ENCODE measurements at places on chromosomes 2 and 18.

DNA sequence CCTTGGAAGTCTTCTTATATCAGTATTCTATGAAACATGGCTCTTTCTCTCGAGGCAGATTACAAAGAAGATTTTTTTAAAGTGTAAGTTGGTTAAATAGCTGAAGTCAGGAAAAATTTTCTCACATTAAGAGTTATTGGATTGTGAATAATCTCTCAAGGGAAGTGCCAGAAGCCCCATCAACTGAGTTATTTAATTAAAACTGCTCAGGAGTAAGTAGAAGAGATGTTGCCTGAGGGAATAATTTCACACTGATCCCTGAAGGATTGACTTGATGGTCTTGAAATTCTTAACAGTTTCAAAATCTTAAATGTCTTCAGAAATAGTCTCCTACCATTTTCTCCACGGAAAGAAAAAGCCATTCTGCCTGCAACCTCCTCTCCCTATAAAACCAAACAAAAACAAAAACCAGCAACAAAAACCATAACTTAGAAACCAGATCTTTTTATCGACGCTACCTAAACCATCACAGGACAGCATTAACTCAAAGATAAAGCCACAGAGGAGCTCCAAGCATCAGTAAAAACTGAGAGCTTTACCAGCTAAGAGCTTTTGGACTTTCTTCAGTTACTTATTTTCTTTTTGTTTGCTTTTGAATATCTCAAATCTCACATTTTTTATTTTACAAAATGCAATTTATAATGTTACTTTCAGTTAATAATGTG is 12.9 kb downstream of the CD226 start:
- no peak for DNase-seq

- no peak for DNase-seq
Observed at GRCh38 chr2:234189230-234189629, 138.7 kb downstream of the SPP2 start.

DNA sequence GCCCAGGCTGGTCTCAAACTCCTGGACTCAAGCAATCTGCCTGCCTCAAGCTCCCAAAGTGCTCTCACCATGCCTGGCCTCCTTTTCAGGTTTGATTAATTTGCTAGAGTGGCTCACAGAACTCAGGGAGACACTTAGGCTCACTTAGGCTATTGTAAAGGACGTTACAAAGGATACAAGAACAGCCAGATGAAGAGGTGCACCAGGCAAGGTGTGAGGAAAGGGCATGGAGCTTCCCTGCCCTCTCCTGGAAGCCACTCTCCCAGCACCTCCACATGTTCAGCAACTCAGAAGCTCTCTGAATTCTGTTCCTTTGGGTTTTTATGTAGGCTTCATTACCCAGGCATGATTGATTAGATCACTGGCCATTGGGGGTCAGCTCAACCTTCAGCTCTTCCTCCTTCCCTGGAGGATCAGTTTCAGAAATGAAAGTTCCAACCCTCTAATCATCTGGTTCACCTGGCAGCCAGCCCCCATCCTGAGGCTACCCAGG is 78.7 kb upstream of the RGPD5 start:
- no peak for DNase-seq

DNA sequence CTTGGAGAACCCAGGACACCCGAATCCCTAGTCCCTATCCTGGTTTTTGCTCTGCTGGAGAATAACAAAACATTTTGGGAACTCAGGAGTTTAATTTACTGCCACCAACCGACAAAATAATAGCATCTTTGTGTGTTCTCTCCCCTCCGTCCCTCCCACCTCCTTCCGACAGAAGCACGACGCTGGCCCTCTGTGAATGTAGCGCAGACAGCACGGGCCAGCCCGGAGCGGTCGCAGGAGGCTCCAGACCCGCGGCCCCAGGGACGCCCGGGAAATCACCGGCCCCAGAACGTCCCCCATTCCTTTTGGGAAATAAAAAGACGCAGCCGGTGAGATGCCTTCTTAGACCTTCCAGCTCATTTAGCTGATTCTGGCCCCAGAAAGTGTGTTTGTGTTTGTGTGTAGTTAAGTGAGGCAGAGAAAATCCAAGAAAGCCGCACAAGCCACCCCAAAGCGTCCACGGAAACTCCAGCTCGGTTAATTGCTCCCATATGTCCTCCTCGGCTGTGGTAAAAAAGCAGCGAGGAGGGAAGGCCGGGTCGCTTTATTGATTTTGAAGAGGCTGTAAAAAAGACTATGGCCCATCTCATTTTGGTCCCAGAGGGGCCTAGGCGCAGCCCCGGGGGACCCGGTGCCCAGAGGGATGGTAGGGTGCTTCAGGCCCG is 577 bp upstream of the TANC1 start:
- no peak for DNase-seq

- no peak for DNase-seq
Observed at GRCh38 chr2:200431996-200432705, 77.7 kb downstream of the KCTD18 start.

GRCh38 chr2:76808732-76809131 is 713.4 kb downstream of the LRRTM4 start:
- no peak for DNase-seq

GRCh38 chr2:148279216-148279615 is 258.3 kb downstream of the MBD5 start:
- no peak for DNase-seq

DNA sequence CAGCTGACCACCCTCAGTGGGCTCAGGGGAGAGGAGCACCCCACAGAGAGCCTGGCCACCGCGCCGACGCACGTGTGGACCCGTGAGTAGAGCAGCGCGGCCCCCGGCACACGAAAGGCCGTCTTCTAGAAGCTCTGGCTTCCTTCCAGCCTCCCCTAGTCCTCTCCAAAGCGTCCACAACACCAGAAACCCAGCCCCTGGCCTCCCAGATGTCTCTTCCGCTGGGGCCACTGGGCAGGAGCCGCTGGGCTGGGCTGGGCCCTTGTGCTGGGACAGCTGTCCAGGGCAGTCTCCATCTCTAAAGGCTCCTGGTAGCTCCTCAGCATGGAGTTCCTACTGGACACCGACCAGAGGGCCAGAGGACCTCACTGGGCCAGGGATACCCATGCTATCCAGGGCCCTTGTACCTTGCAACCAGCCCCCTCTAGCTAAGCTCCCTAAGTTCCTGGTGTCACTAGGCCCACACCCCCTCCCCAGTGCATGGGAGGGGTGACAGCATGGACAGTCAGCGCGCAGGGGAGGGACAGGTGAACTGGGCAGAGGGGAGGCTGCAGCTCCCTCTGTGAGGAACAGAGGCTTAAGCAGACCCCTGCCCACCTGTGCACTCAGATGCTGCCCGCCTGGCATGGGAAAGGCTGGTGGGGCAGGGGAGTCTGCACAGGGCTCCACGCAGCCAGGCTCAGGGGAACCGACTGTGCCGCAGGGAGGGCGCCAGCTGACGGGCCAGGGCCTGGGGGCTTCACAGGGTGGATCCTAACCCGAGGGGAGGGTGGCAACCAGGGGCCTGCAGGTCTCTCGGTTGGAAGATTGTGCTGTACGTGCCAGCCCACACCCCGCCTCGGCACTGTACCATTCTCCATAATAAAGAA is 32.9 kb downstream of the MTERF4 start:
- no peak for DNase-seq

DNA sequence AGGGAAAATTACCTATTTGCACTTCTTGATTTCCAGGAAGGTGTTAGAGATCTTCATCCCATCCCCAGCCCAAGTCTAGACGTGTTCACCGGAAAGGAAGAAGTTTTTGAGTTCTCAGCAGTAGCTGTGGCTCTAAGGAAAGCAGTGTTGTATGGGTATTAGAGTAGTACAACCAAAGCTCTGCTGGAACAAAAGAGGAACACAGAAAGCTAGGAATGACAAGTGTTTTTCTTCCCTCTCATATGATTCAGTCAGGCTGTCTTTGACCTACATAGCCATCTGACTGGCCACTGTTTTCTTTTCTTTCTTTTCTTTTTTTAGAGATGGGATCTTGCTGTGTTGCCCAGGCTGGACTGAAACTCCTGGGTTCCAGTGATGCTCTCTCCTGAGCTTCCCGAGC is 82.7 kb upstream of the SLC39A10 start:
- no peak for DNase-seq

- DNase-seq: no peak
Observed at GRCh38 chr2:53829273-53829979, 30.3 kb downstream of the GPR75 start.

DNA sequence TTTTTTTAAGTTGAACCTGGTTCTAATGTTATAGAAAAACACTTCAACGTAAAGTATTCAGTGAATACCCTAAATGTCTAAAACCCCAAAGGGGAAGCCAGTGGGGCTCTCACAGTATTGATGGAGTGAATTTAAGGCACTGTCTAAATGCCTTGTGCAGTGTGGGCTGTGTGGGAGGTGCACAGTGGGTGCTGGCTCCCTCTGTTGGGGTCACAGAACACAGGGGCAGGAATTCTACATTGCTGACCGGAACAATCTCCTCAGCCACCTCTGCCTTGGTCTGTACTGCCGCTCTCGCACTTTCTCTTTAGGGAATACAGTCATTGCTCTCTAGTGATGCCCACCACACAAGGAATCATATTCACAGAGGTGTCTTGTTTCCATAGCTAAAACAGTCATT is 45.4 kb downstream of the SPRED2 start:
- no peak for DNase-seq

- DNase-seq: no peak
Observed at GRCh38 chr18:78123144-78123909, 856.3 kb upstream of the SALL3 start.

DNA sequence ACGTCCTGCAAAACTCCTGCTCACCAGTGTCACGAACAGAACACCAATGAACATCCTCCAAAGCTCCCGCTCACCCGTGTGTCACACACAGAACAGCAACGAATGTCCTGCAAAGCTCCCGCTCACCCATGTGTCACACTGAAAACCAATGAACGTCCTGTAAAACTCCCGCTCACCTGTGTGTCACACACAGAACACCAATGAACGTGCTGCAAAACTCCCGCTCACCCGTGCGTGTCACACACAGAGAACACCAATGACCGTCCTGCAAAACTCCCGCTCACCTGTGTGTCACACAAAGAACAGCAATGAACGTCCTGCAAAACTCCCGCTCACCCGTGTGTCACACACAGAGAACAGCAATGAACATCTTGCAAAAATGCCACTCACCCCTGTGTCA is 20.5 kb upstream of the FAM110C start:
- DNase-seq: no peak

- DNase-seq: no peak
Observed at GRCh38 chr18:4734903-4735302, 279.8 kb upstream of the DLGAP1 start.

DNA sequence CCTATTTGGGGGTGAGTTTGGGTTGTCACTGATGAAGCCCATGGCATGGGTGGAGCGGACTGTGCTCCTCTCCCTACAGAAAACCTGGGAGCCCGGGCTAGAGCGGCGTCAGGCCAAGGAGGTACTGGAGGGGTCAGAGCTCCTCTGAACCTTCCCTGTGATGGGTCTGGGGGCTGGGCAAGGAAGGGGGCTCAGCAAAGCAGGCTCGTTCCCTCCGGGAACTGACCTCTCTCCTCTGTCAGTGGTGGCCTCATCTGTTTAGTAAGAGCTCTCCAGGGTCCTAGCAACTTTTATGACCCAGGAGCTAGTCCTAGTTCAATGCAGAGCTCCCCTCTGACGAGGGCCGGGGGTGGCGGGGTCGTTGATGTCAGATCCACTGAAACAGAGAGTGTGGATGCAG is 62.4 kb upstream of the OTOF start:
- DNase-seq: no peak

DNA sequence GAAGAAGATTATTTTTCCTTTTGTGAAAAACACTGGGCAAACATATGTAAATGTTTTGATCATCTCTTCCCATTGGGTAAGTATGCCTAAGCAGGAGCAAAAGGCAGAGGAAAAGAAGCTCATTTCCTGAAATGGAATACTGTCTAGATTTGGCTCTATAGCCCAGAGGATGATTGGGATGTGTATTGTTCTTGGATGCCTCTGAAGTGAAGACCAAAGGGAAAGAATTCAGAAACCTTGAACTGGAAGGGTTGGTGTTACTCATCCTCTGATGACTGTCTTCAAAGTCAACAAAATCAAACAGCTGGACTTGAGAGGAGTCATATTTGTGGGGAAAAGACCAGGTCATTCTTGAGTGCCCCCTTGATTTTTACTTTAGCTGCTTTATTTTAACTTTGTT is 112.6 kb upstream of the NT5C1B start:
- DNase-seq: no peak

GRCh38 chr2:126449677-126450076 is 206.3 kb upstream of the GYPC start:
- no peak for DNase-seq

GRCh38 chr2:35428548-35428947 is 927.0 kb upstream of the CRIM1 start:
- no peak for DNase-seq

DNA sequence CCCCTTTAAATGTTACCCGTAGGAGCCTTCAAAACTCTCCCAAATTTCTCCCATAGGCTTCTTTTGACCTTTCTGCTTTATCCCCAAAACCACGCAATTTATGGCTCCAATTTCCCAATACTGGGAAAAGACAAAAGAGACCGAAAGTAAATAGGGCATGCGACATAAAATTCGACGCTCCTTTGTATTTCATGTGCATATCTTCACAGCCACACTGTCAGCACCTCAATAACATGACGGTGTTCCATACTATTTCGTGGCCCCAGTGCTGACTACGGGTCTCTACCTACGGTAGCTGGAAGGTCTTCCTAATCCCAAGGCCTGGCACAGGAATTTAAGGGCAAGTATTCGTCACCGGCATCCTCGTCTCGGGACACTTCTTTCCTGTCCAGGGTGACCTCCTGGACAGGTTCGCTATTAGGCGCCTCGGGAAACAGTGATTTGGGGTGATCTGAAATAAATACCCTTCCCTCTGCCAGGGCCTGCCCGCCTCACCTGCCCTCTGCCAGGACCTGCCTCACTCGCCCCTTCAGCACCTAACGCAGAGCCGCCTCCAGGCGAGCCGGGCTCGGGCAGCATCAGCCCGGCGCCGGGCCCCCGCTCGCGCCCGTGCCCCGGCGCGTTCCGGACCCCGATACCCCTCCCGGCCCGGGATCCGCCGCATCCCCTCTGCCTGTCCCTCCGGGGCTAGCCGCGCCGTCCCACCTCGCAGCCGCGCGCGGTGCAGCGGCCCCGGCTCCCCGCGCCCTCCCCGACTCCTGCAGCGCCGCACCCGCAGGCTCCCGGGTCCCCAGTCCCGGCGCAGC is 680 bp downstream of the DTNB start:
- DNase-seq: peak; percentile 56

Data from stimulated activated CD4-positive, alpha-beta T cell treated with anti-CD3 and anti-CD28 coated beads, Interleukin-15, amount 100 ng/mL, for 1 hour (primary cell).